Activated CD4-positive, alpha-beta memory T cell treated with anti-CD3 and anti-CD28 coated beads for 36 hours (primary cell): ENCODE measurements at places on chromosomes 12 and 14.
A peak's percentile ranks its signal among the peaks of the same experiment; 100 is the strongest.

DNA sequence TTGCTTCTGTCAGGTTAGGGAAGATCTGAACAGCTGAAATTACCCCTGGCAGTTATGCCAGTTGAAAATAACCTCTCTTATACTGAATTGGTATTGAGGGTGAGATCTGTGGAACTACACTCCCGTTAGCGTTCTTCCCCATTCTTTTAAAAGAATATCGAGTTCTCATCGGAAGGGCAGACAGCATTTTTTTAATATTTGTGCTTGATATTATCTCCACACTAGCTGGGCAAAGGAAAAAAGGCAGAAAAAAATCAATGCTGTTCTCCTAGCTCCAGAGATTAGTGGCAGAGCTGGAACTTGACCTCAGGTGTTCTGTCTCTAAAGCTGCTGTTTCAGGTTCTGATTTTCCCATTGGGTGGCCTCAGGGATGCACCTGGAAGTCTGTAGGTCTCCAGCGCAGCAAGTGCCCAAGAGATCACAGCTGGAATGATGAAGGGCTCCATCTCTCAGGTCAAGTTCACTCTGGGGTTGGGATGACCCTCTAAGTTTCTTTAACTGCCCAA lies 67.5 kb downstream of the SLC38A1 start:
- no peak for DNase-seq

DNA sequence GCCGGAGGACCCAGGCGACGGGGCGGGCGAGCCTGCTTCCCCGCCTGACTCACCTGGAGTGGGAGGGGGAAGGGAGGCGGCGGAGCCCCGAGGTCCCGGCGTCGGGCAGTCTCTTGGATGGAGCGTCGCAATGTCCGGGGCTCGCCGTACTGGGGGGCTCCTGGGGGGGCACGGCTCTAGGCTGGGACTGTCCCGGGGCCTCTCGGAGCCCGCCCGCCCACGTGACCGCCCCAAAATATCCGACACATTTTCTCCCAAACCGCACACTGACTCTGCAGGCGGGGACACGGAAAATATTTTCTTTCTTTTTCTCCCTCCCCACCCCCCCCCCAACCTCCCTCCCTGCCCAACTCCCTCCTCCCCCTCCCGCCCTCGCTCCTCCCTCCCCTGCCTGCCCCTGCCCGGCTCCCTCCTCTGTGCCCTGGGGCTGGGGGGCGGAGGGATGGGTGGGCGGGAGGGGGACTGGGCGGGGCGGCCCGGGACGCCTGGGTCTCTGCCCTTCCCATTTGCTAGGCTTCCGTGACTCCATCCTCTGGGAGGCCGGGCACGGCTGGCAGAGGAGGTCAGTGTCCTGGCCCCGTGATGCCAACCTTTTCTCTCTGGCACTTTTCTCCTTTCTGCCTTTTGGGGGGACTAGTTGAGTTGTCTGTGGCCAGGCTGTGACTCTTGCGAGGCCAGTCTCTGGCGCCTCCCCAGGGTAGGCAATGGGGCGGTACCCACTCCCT lies at the start of gene RARG:
RARG (minus strand) TSS at position 289 of the 725 bp plus-strand sequence. CDS start 4,664 bp downstream, outside the sequence.
- peak; percentile 81 for DNase-seq

- no peak for DNase-seq
These were observed 499 bp downstream of the RNASE4 start for GRCh38 chr14:20684662-20685456.

DNA sequence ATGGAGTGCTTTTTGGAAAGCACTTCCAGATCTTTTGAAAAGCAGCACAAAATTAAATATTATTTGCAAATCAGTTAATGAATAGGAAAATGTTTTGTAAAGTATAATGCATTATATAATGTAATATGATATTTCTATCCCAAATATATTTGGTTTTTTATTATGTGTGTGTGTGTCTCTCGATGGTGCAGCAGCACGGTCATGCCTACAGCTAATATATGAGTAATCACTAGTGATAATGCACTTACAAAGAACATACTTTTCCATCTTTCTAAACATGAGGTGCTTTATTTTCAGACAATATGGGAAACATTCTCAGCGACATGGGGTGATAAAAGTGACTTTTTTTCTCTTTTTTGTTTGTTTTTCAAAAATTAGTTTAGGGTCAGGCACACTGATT lies 1.3 kb upstream of the EEA1 start:
- DNase-seq = no peak

DNA sequence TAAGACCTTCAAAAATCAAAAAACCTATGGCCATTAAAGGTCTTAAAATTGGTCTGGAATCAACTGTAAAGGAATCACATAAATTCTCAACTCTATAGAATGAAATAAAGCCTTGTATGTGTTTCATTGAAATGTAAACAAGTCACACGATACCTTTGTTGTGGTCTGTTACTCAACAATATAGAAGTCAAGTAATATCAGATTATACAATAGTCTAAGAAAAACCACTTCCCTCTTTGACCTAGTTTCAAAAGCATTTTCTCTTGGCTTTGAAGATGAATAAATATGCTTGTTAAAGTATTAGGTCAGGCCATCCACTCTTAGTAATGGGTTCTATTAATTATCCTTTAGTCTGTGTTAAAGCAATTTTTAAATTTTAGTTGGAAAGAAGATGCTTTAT lies 79.8 kb upstream of the DIO2 start:
- no peak for DNase-seq

- DNase-seq = peak; percentile 22
These were observed 1108.8 kb upstream of the SEL1L start for GRCh38 chr14:82642425-82642824.

DNA sequence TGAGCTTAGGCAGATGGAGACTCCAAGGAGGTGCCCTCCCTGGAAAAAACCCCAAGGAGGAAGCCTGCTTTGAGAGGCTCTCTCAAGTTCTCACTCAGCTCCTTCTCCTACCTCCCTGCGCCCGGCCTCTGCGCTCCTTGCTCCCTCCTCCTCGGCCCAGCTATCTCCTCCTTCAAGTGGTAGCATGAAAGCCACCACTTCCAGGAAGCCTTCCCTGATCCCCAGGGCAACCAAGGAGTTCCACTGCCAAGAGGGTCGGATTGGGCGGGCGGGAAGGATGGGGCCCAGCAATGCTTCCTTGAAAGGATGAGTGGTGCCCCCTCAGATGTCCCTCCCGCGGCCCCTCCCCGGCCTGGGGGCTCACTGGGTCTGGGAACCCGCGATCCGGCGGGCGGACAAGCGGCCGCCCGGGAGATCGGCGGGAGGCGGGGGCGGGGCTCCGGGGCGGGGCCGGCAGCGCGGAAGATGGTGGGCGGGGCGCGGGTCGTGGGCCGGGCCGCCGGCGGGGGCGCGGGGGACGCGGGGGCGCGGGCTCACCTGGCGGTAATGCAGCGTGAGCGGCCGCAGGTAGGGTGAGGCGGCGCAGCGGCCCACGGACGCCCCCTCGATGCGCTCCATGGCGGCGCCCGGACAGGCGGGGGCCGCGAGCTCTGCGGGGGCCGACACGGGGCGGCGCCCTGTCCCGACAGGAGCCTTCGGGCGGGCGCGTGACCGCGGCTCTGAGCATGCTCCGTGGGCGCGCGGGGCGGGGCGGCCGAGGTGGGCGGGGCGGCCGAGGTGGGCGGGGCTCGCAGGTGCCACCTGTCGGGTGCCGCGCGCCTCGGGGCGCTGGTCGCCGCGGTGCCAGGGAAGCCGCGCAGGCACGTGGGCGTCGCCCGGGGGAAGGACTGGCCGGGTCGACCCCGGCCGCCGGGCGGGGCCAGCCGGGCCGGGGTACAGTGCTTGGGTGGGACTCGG lies at the start of gene NUDT14:
NUDT14 (minus strand) TSS at position 721 of the 957 bp plus-strand sequence; CDS start at position 618, 103 bp downstream.
- peak; percentile 91 for DNase-seq

GRCh38 chr14:99194736-99195135 lies 77.3 kb downstream of the BCL11B start:
- no peak for DNase-seq

DNA sequence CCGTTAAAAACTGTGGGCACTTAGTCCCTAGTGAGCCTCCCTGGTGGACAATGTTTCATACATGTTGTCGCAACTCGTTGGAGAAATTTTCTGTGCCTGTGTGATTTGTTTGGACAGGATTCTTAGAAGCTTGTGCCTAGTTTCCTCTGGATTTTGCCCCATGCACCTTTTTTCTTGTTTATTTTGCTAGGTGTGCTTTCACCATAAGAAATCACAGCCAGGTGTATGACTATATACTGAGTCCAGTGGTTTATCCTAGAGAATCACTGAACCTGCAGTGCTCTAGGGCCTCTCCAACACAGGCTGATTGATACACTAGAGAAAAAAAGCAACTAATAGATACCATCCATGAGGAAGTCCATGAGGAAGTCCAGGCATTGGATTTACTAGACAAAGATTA lies 33.1 kb upstream of the OASL start:
- DNase-seq = no peak

DNA sequence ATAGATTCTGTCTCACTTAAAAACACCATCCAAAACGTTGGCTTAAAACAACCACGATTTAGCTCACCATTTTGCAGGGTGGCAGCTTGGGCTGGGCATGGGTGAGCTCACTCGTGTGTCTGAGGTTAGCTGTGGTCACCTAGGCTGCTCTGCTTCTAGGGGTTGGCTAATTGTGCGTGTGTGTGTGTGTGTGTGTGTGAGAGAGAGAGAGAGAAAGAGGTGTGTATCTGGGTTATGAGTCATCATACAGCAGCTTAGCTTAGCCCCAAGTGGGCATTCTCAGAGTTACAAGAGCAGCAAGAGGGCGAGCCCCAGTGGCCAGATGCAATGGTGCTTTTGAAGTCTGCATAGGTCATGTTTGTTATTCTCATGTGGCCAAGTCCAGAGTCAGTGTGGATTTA lies 6.0 kb downstream of the FBXW8 start:
- peak; percentile 58 for DNase-seq

DNA sequence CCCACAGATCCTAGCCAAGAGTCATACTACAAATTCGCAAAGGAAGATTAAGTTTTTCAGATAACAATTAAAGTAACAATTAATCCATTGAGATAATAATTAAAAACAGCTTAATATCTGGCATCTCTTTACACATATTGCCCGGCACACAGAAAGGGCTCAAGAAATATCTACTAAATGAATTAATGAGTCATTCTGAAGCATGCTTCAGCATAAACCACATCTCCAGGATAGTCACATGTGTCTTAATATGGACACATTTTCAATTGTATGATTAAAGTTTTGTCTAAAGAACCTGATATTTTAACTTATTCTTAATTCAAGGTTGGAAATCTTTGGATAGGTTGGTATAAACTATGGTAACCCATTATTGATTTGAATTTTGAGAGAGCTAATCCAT lies 9.6 kb downstream of the ITPR2 start:
- DNase-seq = no peak

DNA sequence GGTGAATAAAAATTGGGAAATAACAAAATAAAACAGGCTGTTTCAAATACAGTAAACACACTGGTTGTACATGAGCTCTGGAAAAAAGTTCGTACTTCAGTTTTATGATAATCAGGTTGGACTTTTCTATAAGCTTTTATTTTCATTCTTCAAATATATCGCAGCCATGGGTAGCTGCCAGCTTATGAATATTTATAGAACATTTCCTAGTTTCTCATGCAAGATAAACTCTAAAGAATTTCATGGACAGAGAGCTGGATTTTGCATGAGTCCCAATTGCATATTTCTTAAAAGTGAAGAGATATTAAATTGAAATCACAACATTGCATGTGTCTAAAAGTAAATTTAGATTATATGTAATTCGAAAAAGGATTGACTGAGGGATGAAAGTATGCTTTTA lies 827.6 kb downstream of the SLC6A15 start:
- DNase-seq = no peak

GRCh38 chr14:74754157-74754556 lies 9.0 kb upstream of the YLPM1 start:
- no peak for DNase-seq

DNA sequence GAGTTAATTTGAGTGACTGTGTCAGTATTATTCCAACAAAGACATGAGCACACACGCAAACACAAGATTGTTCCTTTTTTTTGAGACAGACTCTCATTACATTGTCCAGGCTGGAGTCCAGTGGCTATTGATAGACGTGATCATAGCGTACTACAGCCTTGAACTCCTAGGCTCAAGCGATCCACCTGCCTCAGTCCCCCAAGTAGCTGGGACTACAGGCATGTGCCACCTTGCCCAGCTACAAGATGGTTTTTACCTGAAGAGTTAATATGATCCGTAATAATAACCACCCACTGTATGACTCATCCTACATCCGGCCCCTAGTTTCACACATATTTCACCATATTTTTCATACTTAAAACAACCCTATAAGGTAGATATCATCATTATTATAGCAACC lies 26.8 kb downstream of the BCAT1 start:
- DNase-seq = no peak

DNA sequence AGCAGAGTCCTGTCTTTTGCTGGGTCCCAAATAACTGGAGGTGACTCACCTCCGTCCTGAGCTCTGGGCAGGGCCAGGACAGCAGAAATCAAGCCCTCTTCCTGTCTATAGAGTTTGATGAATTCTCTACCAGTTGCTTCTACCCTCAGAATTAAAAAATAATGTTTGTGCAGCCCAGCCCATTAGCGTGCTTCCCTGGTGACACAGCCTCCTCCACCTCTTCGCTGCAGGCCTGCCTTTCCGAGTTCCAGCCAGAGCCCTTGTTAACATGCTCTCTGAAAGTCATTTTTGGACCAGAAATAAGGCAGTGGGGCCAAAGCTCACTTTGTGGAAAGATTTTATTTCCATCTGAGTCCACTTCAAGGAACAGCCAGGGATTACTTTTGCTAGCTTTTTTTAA lies 94.0 kb downstream of the TBX5 start:
- DNase-seq = no peak

- DNase-seq = peak; percentile 51
These were observed 627 bp downstream of the TESC start for GRCh38 chr12:117098361-117099217.

DNA sequence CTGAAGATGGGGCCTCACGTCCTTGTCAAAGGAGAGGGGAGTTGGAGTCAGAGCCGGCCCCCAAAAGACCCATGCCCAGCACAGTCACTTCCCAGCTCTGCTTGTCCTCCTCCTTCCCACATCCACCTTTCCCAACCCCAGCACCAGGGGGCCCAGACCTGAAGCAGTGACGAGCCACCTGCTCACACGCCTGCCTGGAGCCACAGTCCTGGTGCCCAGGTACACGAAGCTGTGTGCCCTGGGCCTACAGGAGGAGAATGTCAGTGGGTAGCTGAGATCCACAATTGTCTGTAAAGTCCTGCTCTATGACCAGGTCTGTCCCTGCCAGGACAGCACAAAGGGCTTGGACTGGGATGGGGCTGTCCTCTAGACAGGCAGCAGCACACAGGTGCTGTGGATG lies 126.8 kb upstream of the PZP start:
- DNase-seq = no peak

GRCh38 chr12:106093246-106093645 lies 45.5 kb downstream of the NUAK1 start:
- DNase-seq = no peak

DNA sequence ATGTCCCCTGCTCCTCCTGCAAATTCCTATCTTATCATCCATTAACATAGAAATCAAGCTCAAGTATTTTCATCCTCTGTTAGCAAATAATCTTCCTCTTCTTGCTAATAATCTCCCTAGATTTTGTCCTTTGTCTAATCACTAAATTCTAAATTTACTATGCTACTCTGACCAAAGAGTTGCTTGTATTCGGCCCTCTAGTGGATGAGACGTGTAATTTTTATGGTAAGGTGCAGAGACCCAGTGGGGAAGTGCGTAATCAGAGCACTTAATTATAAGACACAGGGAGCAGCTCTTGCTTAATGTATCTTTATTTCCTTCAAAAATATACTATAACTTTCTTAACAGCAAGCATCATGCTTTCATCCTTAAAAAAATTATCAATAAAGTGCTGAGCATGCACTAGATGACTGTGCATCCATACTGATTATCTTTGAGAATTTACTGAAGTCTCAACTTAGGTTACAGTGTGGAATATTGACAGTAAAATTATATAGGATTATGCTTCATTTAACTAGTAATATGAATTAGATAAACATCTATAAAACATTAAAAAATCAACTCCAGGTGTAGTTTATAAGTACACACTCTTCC lies 212.6 kb downstream of the SLC16A7 start:
- no peak for DNase-seq
